Activated T-cell treated with anti-CD3 and anti-CD28 coated beads, Interleukin-2, amount 50 U/mL, for 48 hours (primary cell): ENCODE measurements at places on chromosomes 1 and 21.

- no peak for DNase-seq
Observed at GRCh38 chr1:156755527-156755950, 4.1 kb upstream of the HDGF start.

DNA sequence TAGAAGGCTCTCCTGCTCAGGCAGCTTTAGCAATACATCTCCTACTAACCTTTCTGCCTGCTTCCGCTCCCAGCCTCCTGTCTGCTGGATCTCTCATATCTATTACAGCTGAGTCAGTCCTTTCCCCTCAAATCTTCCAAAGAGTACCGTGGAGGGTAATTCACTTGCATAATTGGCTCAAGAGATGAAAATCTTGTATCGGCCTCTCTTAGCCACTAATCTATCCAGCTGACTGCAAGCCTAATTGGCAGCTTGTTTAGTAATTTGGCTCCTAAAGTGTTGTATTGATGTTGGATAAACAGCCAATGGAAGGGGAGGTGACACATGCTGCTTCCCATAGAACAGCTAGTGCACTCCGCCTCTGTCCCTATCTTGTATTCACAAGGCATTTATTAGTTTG, 195.7 kb downstream of the GPATCH2 start:
- no peak for DNase-seq

GRCh38 chr1:248421384-248421783, 18.5 kb downstream of the OR2T1 start:
- no peak for DNase-seq

DNA sequence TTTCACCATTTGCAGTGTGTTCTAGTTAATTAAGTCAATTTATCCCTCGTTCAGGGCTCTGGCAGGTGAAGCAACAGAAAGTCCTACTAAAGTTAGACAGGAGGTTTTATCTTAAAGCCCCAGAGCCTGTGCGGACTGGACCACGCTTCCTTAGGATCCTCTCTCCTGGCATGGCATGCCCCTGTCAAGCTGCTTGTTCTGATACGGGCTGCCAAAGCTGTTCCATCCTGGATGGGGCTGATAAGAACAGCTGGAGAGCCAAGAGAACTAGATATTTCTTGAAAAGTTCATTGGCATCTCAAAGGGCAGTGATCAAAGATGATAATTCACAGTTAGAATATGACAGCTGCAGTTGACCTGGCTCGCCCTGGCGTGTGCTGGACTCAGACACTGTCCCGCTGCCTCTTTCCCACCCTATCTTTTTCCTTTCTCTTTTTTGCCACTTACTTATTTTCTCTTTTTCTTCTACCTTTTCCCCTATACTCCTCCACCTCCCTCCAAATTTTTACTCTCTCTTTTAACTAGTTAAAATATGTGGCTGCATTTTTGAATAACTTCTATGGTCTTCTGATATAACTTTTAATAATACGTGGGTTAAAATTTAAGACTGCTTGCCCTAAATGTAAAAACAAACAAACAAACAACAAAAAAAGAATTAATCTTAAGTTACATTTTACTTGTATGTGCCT, 96.7 kb downstream of the ABCA4 start:
- no peak for DNase-seq
